Stimulated activated naive CD4-positive, alpha-beta T cell treated with Interleukin-2 at 50 U/mL for 16 hours (primary cell): ENCODE measurements at places on chromosomes 4 and X.

GRCh38 chr4:16843831-16844508 is 54.5 kb downstream of the LDB2 start:
- DNase-seq = no peak

- DNase-seq = no peak
Measured at GRCh38 chrX:17735406-17735805, 1.9 kb upstream of the SCML1 start.

GRCh38 chrX:102129473-102129872 is 4.0 kb downstream of the TCEAL2 start:
- no peak for DNase-seq

GRCh38 chr4:170990989-170991589 is 822.1 kb upstream of the GALNTL6 start:
- DNase-seq = no peak

- DNase-seq = no peak
Measured at GRCh38 chr4:1091561-1091995, 21.8 kb downstream of the RNF212 start.

- DNase-seq = no peak
Measured at GRCh38 chr4:148061795-148062194, 329.9 kb downstream of the ARHGAP10 start.

DNA sequence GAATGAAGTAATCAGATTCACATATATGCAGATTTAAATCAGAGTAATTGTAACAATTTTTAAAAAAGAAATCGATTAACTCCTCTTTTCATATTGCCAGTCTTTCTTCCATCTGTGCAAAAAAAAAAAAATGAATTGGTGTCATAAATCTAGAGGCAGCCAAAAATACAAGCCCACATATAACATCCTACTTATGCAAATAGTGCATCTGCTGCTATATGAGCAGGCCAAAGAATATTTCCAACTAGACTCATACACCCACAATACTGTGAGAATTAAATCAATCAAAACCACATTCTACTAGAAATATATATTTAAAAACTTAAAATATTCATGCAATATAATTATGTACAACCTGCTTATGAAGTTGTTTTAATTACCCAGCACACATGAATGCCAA is 298.1 kb upstream of the TRAM1L1 start:
- DNase-seq = no peak

DNA sequence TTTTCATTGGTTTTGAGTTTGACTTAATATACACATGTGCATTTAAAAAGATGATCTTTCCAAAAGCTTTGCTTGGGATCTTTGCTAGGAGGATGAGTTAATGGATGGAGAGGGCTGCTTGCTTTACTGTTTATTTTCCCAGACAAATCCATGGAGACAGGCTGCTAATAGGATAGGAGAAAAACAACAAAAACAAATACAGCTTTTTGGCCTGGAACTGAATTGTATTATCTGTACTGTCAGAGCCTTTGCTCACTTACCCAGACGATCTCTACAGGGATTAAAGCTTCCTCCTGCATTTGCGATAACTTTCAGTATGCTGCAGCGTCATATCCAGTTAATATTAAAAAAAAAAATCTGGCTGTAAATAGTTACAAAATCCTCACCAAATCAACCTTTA is 190.8 kb upstream of the NUDT6 start:
- DNase-seq = no peak

GRCh38 chr4:31107362-31107761 is 387.2 kb downstream of the PCDH7 start:
- DNase-seq = no peak

DNA sequence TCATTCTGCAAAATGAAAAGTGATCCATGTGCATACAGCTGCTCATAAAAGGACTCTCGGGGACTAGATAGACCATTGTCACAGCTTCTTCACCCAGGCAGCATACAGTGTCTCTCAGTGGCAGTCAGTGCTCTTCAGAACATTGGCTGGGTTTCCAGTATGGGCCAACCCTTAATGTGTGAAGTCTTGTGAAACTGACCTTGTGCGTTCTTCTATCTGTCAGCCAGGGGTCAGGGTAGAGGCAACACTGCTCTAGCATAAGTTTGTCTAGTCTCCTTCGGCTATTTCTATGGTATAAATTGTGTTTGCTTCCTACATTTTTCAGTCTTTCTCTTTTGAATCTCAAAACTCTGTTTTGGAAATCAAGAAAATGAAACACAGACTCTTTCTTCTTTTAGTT is 37.0 kb upstream of the SMIM31 start:
- DNase-seq = no peak

DNA sequence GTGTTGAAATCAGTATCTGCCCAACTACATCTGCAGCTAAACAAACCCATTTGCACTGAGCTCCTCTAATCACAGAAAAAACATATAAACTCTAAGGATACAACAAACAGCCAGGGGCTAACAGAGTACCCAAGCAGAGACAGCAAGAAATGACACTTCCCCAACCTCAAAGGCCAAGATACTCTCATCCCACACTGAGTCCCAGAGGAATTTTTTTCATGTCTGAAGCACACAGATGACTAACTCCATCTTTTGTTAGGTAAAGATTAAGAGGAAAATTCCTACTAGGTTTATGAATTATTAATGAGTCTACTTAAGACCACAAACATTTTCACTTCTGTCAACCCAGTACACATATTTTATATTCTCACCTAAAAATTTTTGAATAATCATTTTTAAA is 31.6 kb downstream of the SEPSECS start:
- no peak for DNase-seq

DNA sequence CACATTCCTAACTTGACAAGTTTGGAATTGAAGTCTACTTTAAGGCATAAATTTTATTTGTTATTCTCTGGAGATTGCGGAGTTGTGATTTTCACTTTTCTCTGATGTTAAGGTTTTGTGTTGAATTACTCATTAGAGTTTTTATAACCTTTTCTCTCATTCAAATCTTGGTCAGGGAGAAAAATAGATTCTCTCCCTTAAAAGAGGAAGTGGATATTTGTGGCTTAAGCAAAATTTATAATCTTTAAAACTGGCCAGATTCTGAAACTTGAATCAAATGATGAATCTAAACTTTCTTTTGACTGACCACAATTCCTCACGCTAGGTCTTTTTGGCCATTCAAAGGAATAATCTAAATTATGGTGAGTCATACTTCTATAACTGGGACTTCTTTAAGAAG is 361.4 kb downstream of the TEX13C start:
- no peak for DNase-seq

- no peak for DNase-seq
Measured at GRCh38 chrX:94854251-94854650, 1180.2 kb downstream of the FAM133A start.

DNA sequence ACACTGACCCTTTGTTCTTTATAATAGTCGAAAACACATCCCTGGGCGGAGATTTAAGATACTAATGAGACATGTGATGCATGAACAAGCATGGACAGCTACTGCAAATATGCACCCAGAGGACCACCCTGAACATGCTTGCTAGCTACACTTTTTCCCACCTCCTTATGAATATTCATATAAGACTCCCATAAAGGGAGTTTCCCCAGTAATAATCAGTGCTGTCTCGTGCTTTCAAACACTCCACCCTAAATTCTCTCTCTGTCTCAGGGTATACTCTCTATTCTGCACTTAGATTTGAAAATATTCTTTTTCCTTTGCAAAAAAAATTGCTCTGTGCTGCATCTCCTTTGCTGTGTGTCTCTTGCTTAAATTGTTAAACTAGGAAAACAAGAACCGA is 64.4 kb upstream of the CT45A1 start:
- no peak for DNase-seq

GRCh38 chrX:13937370-13938050 is 92.2 kb downstream of the GEMIN8 start:
- no peak for DNase-seq

DNA sequence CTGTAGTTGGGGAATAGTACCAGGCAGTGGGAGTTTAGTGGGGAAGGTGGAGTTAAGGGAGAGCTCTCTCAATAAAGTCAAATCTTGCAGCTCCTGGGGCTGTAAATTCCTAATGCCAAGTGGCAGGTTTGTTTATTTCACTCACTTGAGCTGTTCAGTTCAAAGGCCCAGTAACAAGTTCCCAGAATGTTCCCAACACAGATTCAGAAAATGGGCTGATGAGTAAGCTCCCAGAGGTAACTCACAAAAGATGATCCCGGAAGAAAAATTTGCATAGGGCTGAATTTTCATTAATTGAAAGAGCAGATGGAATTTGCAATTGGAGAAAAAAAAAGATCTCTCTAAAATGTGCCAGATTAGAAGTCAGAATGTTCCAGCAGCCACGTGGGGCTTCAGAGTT is 286.2 kb downstream of the EVC2 start:
- no peak for DNase-seq

DNA sequence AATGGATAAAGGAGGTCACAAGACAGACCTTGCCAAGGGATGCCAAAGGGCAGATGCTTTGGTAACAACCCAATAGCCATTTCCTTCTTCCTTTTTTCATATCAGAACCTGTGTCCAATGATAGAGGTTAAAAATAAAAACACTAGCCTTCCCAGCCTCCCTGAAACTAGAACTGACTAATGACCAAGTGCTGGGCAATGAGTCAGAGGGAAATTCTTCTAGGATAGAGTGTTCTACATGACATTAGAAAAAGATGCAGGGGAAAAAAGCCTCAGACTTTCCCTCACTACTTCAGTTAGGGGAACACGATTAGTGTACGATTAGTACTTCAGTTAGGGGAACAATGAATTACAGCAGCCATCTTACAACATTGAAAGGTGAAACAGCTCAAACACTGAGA is 29.3 kb upstream of the FAM47C start:
- DNase-seq = no peak

GRCh38 chr4:144721994-144722393 is 76.0 kb downstream of the HHIP start:
- no peak for DNase-seq

DNA sequence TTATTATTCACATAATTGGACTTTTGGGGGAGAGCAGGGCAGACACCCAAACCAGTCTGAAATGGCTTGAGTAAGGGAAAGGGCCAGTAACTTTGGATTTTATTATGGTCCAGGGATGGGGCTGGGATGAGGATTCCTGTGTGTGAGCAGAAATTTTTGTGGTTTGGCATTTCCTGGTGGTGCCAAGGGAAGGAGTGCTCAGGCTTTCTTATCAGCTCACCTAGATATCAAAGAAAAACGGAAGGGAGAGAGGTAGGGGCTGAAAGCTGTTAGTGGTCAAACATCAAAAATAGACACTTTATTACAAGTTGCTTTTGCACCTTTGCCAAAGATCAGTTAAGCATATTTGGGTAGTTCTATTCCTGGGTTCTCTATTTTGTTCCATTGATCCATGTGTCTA is 128.5 kb upstream of the DIPK2B start:
- DNase-seq = no peak

- DNase-seq = no peak
Measured at GRCh38 chrX:72176981-72177380, 4.6 kb upstream of the PIN4 start.

GRCh38 chrX:43087830-43088229 is 309.9 kb upstream of the PPP1R2C start:
- no peak for DNase-seq

GRCh38 chr4:107546638-107547037 is 173.4 kb downstream of the PAPSS1 start:
- DNase-seq = no peak

- no peak for DNase-seq
Measured at GRCh38 chrX:118062048-118062789, 54.4 kb downstream of the KLHL13 start.

- DNase-seq = no peak
Measured at GRCh38 chr4:4418676-4419390, 31.9 kb downstream of the NSG1 start.

DNA sequence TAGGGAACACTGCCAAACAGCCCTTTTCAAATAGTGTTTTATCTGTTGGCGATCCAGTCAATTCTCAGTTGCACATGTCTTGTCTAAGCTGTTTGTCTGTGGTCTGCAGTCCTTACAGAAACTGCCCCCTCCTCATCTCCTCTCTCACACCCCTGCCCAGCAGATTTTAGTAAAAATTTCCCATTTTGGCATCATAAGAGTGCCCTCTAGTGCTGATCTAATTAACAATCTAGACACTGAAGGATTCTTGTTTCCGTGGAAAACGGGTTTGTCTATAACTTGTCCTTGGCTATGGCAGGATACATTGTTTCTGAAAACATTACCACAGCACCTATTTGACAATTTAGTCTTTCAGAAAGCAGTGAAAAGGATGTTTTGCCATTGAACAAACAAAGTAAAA is 227.2 kb upstream of the MBNL3 start:
- no peak for DNase-seq

DNA sequence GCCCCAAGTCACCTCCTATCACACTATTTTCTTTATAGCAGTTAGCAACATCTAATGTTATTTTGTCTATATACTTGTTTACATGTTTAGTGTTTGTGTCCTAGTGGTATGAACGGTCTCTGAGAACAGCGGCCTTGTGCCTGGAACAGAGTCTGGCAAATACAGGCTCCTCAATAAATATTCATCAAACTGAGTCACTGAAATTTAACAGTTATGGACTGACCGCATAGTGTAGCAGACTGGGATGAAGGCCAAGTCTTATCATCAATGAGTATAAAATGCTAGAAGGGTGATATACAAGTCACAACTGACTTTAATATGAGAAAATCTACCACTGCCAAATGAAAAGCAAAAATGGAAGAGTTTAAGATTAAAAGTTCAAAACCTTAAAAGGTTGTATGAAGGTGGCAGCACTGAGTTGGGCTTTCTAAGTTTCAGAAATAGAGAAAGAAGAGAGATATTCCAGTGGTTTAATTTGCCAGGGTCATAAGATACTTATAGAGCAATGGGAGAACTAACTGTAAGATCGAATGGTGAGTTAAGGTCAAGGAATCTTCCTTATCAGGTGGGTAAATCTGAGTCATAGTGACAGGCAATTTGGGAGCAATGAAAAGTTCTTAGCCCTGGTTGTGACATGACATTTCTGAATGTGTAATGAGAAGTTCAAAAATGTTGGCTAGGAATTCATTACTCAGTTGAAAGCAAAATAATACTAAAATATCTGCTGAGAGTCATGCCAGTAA is 34.9 kb downstream of the ELOVL6 start:
- DNase-seq = no peak

- DNase-seq = no peak
Measured at GRCh38 chr4:160811956-160812355, 1351.8 kb downstream of the FSTL5 start.

- no peak for DNase-seq
Measured at GRCh38 chrX:45070116-45071007, 130.3 kb downstream of the DIPK2B start.

DNA sequence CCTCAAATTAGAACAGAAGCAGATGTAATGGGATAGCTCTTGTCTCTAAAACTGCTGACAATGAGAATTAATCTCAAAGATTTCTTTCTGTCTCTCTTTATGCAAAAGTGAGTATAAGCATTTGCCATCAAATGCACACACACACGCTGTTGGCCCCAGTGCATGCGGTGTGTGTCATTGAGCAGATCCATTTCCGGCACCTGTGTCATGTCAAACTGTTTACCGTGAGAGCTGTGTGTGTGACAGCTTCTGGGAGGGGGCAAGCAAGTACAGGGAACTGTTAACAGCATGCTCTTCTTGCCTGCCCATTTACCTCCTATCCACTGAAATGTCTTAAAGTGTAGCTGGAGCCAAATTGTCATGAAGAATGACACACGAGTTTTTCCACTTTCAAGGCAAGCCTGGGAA is 297.9 kb upstream of the FAT4 start:
- no peak for DNase-seq
